Stimulated activated CD4-positive, alpha-beta T cell treated with anti-CD3 and anti-CD28 coated beads, TNF-alpha, amount 100 ng/mL, for 48 hours (primary cell): ENCODE measurements at places on chromosomes 12 and 14.

DNA sequence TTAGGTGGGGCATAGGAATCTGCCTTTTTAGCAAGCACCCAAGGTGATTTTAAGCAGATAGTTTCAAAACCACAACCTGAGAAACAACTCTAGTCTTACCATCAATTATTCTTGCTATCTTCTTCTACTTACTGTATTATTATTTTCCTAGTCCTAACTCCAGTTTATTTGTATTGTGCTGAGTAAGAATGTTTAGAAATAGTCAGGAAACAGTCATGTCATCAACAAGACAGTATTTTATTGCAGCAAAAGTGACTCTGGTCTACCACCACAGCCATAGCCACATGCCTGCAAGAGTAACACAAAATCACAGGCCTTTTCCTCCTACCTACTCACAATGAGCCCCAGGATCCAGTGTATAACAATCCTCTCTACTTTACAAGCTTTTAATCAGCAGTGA is 46.3 kb upstream of the FLRT2 start:
- no peak for DNase-seq

DNA sequence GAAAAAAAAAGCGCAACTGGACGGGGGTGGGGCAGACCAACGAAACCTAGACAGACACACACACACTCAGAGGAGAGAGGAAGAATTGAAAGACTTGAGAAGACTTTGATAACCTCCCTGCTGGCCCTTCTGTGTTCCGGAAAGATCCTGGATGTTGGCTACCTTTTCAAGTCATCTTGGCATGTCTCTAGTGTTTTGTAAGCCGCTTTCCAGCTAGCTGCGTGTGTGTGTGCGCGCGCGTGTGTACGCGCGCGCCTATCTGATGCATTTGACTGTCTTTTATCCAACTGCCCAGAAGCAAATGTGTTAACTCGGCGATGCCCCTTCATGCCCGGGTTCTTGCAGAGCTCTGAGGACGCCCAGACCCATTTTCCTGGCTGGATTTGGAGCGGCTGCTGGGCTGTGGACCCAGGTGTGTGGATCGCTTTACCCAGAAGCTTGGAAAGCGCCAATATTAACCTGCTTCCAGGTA is 664 bp downstream of the LRFN5 start:
- no peak for DNase-seq

GRCh38 chr12:71555191-71555590 is 108.5 kb downstream of the ZFC3H1 start:
- DNase-seq, result no peak

DNA sequence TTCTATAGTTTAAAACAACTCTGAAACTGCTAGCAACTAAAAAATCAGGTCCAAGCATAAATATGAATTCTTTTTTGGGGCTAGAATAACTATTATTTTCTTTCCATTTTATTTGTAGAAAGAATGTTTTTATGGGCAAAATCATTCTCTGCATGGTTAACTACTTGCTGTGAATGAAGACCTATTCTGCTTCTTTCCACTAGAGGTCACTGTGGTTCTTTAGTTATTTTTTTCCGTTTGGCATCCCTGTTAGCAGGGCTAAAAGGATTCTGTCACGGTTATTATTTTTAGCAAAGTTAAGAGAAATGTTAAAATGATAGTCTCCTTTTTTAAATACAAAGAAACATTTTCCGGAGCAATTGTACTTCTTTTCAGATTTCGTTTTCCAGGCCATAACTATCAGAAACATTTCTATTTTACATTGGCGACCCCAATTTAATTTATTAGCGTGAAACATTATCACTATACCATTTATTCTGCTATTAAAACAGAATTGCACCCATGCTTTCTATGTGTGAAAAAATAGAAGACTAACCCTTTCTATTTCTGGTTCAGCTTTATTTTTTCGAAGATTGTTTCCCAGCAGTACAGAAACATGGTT is 404.8 kb downstream of the ATP23 start:
- no peak for DNase-seq

- DNase-seq, result no peak
Observed at GRCh38 chr14:67031920-67032774, 157.1 kb upstream of the GARIN2 start.

- no peak for DNase-seq
Observed at GRCh38 chr12:53585448-53586125, 40.6 kb downstream of the ATF7 start.

DNA sequence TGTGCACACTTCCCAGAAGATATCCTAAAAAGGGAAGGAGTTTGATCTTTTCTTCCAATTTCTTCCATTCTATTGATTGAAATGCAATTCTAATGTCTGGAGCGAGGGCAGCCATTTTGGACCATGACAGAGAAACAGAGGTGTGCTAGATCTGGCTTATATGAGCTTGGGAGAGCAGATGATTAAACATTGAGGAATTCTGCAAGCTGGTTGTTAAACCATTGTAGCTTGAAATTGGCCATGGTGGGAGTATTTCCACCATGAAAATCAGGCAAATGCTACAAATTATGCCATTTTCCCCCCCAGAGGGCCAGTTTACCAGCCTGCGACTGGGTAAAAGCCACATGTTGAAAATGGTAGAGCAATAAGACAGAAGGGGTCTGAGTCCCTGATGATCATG is 155.0 kb downstream of the PAWR start:
- DNase-seq, result no peak

- DNase-seq, result peak; percentile 22
Observed at GRCh38 chr14:99389174-99389826, 91.4 kb downstream of the SETD3 start.

GRCh38 chr14:24054646-24055045 is 2.8 kb downstream of the CARMIL3 start:
- DNase-seq, result no peak

DNA sequence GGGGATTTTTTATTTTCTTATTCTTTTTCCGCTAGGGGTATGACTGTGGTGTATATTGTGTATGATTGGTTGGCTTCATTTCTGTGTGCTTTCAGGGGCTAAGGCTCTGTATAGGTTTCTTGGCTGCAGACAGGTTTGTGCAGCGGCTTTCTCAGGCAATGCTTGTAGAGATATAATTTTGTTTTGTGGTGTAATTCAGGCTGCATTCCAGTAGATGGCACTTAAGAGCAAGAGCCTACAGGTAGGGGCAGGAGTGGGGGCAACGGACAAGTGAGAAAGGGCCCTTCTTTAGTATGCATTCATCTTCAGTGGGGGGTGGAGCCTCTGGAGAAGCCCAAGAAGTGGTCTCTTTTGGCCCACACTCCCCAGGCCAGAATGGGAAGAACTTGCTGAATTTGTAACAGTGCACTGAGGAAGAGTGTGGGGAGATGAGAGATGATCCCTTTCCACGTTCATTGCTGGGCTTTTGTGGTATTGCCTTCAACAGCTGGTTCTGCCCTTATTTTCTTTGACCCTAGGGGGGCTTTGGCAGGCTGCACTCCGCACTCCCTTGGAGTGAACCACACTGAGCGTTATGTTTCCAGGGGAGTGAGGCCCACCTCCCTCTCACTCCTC is 78.6 kb downstream of the IFNG-AS1 start:
- DNase-seq, result no peak

DNA sequence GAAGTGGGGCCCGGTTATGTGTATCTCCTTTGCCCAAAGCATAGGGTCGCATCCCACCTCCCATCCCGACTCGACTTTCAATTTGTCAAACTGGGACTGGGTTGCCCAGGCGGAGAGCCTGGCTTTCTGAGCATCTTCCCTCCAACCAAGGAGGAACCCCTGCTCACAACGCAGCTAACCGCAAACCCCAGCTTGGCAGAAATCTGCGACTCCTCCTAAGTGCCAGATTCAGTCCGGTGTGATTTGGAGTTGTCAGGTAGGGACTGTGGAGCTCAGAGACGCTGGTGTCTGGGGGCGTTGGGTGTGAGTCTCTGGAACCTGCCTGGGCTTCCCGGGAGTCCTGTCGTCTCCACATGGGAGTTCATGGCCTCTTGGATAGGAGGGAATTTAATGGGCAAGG is 1126.7 kb downstream of the AACS start:
- no peak for DNase-seq
